H1 (cell line): ENCODE measurements at places on chromosomes 16 and 17. TPM values are rescaled to one million over a fixed set of nuclear protein-coding genes. Genes with fewer than 3 reads are reported as not detected.

Gene DNAI2
- total RNA-seq: 0.15 TPM in 1 of 2 replicates, not detected in the other

Gene VWA3A
- not detected in 2 replicates for total RNA-seq

DNA sequence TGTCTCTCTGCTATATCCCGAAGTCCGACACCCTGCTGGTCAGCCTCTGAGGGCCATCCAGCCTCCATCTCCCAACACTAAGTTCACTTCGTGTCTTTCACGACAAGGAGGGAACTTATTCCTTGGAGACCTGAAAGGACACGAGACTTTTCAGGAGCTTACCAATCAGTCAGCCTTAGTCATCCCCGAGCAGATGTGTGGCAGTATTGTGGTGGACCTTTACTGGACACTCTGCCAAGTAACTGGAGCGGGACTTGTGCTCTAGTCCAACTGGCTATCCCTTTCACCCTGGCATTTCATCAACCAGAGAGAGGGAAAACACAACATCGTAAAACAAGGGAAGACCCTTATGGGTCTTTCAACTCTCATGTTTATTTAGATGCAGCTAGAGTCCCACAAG lies 87.1 kb downstream of the EMP2 start:
- H3K4me3 ChIP-seq: no peak overlapping the region
- no peaks in the 10 kb centered on the region for H3K27me3 ChIP-seq
- H3K27ac ChIP-seq: no peak overlapping the region
- no peak for DNase-seq
- H3K4me1 ChIP-seq: no peaks in the 10 kb centered on the region
- H3K36me3 ChIP-seq: no peaks in the 10 kb centered on the region

Gene MRPL27
- total RNA-seq: 75.6 and 82.6 TPM in 2 replicates

DNA sequence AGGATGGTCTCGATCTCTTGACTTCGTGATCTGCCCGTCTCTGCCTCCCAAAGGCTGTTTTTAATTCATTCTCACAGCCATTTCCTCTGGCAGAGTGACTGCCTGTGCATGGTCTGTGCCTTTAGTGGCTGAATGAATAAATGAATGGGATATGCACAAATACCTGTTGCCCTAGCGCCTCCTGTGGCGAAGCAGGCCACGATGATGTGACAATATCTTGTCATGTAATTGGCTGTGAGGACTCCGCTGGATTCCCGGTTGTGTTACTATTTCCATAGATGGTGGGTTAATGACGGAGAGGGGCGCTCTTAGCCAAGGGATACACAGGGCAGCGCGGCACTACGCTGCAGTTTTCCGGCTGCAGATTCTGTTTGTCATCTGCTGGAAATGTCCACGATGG lies 26.8 kb upstream of the ENDOV start:
- no peak overlapping the region for H3K4me3 ChIP-seq
- H3K27me3 ChIP-seq: no peaks in the 10 kb centered on the region
- no peaks in the 10 kb centered on the region for H3K4me1 ChIP-seq
- H3K36me3 ChIP-seq: peaks cover 45% of the 10 kb centered on the region
- H3K27ac ChIP-seq: no peak overlapping the region

GRCh38 chr17:32142857-32143526 lies 690 bp downstream of the RHOT1 start:
- peak overlapping the region; percentile 89 for H3K4me3 ChIP-seq
- no peak overlapping the region for H3K27ac ChIP-seq
- no peaks in the 10 kb centered on the region for H3K27me3 ChIP-seq
- H3K36me3 ChIP-seq: no peaks in the 10 kb centered on the region
- peak; percentile 81 for DNase-seq

Gene PTX4
- not detected in 2 replicates for total RNA-seq

Gene TNK1
- total RNA-seq: 7.6 and 8.7 TPM in 2 replicates

- peaks cover 4% of the 10 kb centered on the region; the same call in 1 of the 2 replicates for H3K36me3 ChIP-seq
- no peak overlapping the region for H3K27ac ChIP-seq
- DNase-seq: no peak
- H3K27me3 ChIP-seq: no peaks in the 10 kb centered on the region; the same call in 1 of the 2 replicates
- peaks cover 14% of the 10 kb centered on the region for H3K4me1 ChIP-seq
Observed at GRCh38 chr17:42518046-42518754, 17.8 kb upstream of the NAGLU start.

- H3K27ac ChIP-seq: no peak overlapping the region
- H3K36me3 ChIP-seq: no peaks in the 10 kb centered on the region
- peaks cover 8% of the 10 kb centered on the region for H3K27me3 ChIP-seq
- peaks cover 17% of the 10 kb centered on the region for H3K4me1 ChIP-seq
- no peak overlapping the region for H3K4me3 ChIP-seq
Observed at GRCh38 chr16:67186550-67186950, 2.8 kb upstream of the MATCAP1 start.

Gene WFIKKN1
- total RNA-seq: 10.2 and 11.4 TPM in 2 replicates

Gene SMPD3
- total RNA-seq: 1.1 and 1.3 TPM in 2 replicates

GRCh38 chr16:143456-143855 lies 5.0 kb upstream of the NPRL3 start:
- H3K4me3 ChIP-seq: no peak overlapping the region
- no peak for DNase-seq
- no peaks in the 10 kb centered on the region for H3K36me3 ChIP-seq
- H3K27me3 ChIP-seq: 0 out of 2 replicates have a peak, but pooled peaks cover under 1% of the 10 kb centered on the region
